IPS-NIHi11 (cell line): ENCODE measurements at places on chromosomes 7 and 10.

GRCh38 chr10:24449321-24449740 is 240.4 kb downstream of the KIAA1217 start:
- no peak for DNase-seq

DNA sequence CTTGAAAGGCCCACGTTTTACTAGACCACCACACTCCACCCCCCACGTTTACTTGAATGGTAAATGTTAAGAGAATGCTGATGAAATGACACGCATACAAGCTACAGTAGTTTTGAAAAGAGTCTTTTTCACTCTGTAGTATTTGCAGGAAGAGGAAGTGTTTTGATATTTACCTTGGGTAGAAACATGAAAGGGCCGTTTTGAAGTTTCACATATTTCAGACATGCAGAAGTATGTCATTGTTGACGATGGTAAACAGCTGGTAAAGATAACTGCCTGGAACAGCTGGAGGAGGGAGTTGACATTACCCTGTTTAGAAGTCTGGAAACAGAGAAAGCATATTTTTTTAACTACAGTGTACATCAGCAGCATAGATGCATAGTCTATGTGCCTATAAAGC is 160.7 kb downstream of the NXPH1 start:
- no peak for DNase-seq

DNA sequence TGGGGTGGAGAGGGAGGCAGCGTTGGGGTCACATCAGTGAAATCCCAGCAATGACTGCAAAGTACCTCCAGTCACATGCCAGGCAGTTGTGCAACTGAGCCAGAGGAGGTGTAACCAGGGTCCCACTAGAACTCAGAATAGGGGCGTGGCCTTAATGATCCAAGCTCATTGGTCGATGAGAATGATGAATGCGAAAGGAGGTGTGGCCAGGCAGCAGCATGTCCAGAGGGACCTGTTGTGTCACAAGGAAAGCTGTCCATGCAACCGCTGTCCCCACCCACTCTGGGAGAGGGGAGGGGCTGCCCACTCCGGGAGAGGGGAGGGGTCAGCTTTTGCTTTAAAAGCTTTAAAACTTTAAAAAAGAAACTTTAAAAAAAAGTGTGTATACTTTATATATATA is 25.3 kb upstream of the MTPAP start:
- peak; percentile 76 for DNase-seq

DNA sequence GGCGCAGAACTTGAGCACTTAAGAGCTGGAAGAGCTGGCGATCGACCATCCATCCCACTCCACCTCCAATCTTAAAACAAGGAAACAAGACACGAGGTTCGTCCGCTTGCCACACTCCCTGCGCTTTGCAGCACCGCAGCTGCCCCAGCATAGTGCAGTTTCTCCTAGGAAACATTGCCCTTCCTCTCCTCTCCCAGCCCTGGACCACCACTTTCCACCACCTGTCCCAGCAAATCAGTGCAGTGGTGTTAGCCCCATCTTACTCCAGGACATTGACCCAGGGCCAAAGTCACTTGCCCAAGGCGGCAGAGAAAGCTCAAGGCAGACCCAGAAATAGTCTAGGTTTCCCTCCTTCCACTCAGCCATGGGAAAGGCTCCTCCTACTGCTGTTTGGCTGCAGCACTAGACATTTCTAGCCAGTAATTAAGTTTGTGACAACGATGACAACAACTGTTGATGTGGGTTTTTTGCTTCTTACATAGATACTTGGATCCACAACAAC is 1.5 kb upstream of the PARD3 start:
- no peak for DNase-seq

- DNase-seq = no peak
Observed at GRCh38 chr10:86390337-86391120, 23.9 kb upstream of the GRID1 start.

DNA sequence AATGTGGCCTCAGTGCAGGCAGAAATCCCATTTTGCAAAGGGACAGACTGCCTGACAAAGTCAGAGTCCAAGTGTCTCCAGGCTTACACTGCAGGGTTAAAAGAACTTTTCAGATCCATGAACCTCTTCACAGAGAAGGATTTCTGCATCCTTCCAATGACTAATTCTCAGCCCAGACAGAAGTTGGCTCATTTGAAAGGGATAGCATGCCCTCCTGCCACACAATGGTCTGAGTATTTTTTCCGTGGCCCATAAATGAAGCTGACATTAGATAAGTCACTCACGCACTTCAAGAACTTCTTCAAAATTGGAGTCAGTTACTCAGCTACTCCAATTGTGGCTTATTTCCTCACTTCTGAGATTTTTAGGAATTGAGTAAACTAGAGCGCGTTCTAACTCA is 170.2 kb downstream of the PLXNA4 start:
- no peak for DNase-seq

GRCh38 chr7:33423646-33424020 is 294.3 kb downstream of the BBS9 start:
- DNase-seq = peak; percentile 17

- no peak for DNase-seq
Observed at GRCh38 chr10:99013885-99014284, 221.8 kb downstream of the HPSE2 start.

- no peak for DNase-seq
Observed at GRCh38 chr7:20310963-20311742, 19.5 kb upstream of the ITGB8 start.

GRCh38 chr7:157276731-157277562 is 59.9 kb upstream of the DNAJB6 start:
- no peak for DNase-seq

- no peak for DNase-seq
Observed at GRCh38 chr7:141979568-141979967, 6.0 kb upstream of the TAS2R38 start.

DNA sequence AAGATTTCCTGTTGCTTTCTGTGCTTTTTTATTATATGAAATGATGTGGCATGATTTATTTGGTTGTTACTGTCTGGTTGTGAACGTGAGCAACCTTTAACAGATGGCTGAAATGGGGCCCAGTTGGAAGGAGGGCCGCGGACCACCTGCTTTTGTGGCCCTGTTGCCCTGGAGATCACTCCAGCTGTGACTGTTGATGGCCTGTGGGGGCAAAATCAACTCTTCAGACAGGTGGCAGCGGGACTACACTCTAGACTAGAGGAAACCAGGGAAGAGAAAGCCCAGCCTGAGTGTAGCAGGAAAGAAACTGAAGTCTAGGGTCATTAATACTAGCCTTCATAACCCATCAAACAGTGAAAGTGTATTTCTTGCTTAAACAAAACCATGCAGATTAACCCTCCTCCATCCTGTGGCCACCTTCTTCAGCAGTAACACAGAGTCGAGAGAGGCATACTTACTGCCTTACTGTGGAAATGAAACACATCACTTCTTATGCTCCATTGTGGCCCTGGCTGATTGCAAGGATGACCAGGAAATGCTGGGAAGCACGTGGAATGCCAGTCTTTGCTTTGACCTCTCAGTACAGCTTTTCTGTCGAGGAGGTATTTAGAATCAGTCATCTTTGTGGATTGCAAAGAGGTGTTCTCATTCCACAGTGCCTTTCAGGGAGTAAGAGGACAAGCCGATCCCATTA is 80.5 kb downstream of the CCNY start:
- DNase-seq = no peak

DNA sequence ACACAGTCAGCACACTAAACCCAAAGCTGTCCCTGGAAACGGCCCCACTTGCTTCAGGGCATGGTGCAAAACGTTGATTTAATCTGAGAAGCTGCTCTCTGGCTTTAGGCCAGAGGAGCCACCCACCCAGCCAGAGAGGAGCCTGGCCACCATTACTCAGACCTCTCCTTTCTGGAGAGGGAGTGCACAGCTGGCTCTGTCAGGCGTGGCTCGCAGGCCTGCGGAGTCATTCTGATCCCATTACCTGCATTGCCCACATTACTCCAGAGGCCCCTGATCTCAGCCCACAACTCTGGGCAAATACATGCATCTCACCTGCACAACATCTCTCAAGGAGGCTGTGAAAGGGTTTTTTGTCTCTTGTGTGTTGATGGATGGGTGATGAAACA is 370.0 kb upstream of the IGFBP3 start:
- no peak for DNase-seq

- no peak for DNase-seq
Observed at GRCh38 chr7:47401611-47402570, 180.0 kb downstream of the TNS3 start.

DNA sequence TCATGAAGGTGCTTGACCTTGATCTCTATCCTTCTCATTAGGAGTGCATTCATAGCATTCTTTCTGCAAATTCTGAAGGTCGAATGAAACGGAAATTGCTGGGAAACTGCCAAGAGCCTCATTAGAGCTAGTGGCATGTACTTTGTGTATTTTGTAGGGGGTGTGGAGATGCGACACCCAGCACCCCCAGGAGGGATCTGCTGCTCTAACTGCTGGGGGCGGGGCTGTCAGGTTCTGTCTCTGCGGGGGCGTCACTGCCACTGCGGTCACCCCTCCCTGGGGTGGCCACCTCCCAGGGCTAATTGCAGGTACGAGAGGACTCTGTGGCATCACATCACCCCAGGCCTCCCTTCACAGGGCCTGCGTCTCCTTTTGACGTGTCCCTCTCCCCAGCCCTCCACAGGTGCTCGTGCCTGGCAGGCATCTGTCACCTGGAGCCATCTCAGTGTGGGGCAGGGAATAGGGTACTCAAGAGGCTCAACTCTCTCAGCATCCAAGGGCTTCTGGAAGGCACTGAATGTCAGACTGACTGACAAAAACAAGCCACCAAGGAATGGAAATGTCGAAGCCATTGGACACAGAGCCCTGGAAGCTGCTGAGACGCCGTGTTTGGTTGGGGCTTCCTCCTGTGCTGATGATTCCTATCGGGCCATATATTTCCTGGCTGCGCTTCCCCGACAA is 151.1 kb downstream of the ACTR3B start:
- DNase-seq = no peak

DNA sequence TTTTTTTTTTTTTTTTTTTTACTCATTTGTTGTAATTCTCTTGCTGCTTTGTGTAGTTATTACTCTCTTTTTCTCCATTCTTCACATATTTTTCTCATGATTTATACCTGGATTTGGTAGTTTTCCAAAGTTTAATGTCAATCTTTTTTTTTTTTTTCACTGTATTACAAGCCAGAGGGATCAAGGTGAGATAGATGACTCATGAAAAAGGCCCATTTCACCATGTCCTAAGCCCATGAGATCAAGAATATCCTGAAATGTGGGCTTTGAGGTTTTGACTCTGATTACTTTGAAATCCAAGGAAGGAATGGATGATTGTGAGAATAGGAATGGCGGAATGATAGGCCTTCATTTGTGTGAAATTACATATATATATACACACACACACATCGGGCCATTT is 31.1 kb downstream of the TAX1BP1 start:
- DNase-seq = peak; percentile 5

GRCh38 chr7:272108-272615 is 17.8 kb upstream of the FOXL3 start:
- no peak for DNase-seq

DNA sequence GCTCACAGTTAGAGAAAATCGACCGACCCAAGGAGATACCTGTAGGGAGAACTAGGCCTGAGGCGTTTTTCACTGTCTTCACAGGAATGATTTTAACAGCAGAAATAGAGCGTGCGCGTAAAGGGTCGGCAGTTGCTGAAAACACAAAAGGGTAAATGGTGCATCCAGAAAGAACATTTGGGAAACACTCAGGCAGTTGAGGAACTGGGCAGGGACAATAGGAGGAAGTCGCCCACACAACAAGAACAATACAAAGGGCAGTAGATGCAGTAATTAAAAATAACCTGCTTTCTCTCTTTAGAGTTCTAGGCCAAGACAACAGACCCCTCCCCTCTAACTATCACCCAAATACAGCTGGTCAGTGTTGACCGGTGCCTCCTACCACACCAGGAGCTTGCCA is 126.6 kb downstream of the SORBS1 start:
- no peak for DNase-seq

GRCh38 chr10:80709866-80710265 is 172.2 kb downstream of the SH2D4B start:
- DNase-seq = no peak

GRCh38 chr10:48527756-48528155 is 77.1 kb downstream of the ARHGAP22 start:
- DNase-seq = no peak

DNA sequence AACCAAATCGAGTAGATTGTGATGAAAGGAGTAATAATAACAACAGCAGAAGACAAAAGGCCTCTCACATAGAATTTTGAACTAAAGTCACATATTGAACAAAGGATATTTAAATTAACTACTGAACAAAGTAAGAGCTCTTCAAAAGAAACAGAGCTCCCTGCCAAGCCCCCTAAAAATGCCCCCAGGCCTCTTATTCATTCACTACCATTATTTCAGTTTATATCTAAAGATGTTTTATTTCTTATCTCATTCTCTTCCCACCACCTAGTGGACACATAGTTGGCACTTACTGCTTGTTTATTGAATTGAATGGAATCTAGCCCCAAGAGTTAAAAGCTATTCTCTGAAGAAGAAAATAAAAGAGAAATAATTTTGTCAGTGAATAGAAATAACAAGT is 37.4 kb downstream of the VCL start:
- no peak for DNase-seq

GRCh38 chr10:23106331-23107072 is 11.1 kb downstream of the MSRB2 start:
- DNase-seq = peak; percentile 29

- DNase-seq = no peak
Observed at GRCh38 chr7:17144322-17144721, 154.1 kb upstream of the AHR start.

DNA sequence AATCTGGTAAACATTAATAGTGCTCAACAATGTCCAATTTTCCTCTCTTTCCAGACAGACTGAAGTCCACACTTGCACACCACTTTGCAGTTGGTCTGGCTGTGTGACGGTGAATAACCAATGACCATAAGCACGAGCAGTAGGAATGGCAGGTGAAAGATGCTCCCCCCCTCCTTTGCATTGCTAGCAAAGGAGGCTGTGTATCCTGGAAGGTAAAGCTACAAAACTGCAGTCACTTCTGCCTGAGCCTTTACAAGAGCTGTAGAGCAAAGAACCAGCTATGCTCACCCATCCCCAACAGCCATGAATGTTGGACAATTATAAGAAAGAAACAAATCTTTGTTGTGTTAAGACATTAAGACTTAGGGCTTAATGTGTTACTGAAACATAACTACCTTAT is 178.0 kb downstream of the IPMK start:
- DNase-seq = no peak

GRCh38 chr10:100878291-100878910 is 34.4 kb upstream of the SLF2 start:
- peak; percentile 88 for DNase-seq

DNA sequence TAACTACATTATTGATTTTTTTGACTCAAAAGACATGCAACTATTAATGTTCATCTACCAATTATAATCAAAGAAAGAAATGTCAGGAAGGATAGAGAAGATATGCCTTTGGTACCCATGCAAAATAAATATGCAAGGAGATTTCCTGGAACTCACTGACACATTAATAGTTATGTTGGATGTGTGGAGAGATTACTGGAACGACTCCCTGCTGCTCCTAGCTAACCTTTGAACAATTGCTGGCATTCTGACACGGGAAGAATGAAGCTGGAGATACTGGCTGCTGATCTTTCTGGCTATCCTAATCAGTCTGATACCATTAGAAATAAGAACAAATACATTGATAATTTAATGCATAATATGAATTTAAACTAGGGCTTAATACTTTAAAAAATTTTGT is 507.9 kb upstream of the NRG3 start:
- no peak for DNase-seq

GRCh38 chr10:124508070-124508667 is 46.5 kb downstream of the LHPP start:
- no peak for DNase-seq
